ENCODE measurements at places on chromosomes 12 and 14.

GRCh38 chr14:104301731-104302460, 163.5 kb downstream of the KIF26A start:
- DNase-seq = no peak

GRCh38 chr14:80679273-80679672, 262.3 kb downstream of the CEP128 start:
- no peak for DNase-seq

DNA sequence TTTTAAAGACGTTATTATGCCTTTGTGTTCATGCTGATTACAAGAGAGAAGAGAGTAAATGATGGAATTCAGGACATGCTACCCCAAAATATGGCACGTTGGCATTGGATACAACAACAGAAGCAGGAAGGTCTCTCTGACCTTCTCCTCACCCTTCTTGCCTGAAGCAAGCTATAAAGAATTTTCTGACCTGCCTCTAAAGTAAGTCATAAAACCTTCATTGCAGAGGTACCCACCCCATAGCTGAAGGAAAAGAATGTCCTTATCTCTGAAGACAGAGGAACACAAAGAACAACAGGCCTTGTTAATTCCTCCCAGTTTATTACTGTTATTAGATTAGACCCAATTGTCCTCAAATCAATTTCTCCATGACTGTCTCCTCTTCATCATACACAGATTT, 176.2 kb downstream of the FBXL14 start:
- no peak for DNase-seq

DNA sequence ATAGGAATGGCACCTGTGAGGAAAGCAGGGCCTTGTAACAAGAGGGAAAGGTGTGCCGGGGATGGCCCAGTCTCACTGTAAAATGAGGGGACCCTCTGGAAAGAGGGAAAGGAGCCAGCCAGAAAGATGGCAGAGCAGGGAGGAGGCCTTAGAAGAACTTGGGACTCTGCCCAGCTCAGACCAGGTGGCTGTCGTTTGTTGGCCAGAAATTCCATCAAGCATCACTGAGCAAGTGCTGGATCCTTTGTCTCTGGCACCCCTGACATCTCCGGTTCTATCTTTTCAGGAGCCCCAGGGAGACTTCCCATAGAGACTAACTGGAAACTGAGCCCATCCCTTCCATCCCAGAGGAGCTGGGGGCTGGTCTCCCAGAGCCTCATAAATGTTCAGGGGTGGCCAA, 43.3 kb downstream of the DEGS2 start:
- DNase-seq = no peak

DNA sequence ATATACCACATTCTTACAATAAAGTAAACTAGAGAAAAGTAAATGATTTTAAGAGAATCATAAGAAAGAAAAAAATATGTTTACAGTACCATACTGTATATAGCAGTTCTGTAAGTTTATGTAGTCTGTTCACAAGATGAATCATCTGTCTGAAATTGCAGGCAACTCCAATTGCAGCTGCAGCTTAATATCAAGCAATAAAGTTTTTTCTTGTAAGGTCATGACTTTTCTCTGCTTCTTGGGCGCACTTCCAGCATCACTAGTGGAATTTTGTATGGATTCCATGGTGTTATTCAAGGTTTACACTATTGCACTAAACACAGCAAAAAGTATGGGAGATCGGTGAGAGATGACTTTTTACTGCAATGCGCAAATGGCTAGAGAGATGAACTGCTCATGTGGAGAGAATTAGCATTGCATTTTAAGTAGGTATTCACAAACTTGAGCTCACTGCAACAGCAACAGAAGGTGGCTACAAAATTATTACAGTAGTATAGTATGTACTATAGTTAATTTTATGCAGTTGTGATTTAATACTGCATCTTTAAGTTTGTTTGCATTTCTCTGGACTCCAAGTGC, 445.4 kb upstream of the OR4E1 start:
- no peak for DNase-seq

- no peak for DNase-seq
Measured at GRCh38 chr12:120056739-120057138, 59.8 kb downstream of the RAB35 start.

DNA sequence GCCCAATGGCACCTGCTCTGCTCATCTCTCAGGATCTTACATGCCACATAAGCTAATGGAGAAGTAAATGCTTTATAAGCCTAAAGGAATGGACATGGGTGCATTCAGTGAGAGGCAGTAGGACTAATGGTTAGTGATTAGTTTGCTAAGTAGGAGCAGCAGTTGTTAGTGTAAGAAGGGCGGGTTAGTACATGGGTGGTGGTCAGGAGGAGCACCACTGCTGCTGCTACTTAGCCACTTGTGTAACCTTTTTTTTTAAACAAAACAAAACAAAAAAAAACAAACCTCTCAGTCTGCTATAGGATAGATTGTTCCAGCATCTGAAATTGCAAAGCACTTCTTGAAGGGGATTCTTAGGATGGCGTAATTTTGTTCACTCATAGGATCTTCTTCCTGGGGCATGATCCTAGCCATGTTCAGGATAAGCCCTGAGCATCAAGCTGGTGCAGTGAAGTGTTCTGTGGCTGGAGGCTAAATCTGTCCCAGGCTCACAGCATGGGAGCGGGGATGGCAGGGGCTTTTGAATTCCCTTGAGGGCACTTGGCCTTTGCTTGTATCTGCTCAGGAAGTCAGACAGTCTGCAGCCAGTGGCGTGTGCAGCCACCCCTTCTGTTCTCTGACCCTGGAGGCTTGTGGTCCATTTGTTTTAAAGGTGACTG, 63.6 kb downstream of the CHST11 start:
- no peak for DNase-seq

DNA sequence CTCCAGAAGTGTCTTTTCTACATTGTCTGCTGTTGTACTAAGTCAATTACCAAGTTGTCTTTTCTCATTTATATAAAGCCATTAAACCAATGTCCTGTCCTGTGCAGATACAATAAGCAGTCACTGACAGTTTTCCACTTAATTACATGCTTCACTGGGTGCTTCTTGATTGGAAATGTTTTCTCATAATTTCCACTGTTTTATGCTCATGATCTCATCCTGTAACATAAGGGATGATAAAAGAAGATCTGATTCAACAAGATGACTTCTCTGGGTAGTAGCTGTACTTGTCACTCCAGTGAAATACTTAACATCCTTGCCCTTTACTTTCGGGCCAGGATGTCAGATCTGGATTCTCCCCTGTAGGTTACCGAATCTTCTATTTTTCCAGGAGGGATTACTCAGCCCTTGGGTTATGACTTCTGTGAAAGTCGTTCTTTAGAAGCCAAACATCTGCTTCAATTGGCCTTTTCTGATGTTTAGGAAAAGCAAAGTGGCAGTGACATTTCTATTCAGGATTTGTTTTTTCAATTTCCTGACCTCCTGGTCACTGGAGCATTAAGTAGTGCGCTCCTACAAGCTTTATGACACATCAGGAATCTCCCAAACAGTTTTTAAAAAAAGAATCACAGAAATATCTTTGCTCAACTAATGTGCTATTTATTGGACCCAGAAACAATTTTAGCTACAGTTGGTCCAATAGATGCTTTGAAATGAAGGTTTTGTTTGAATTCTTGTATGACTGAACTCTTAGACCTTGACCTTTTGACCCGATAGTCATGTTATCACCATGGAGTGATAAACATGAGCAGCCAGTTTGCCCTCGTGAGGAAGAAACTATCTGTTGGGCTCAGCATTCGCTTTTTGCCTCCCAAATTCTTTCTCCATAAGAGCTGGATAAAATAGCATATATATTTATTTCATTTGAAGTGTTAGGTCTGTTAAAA, 234.5 kb upstream of the SSTR1 start:
- DNase-seq = no peak

DNA sequence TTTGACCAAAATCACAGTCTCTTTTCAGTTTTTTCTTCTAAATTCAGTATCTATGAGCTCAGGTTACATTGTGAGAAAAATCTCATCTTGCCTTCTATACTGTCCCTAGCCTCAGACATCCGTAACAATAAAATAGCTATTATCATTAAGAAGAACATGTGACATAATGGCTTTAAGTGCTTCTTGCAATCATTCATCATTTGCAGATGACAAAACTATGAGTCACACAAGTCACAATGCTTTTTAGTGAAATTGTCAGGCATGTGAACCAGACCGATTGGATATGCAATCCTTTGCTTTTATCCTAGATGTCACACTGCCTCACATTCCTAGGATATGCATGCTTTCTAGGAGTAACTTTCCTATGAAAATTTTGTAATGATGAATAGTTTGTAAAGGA, 313.1 kb downstream of the SLC6A15 start:
- peak; percentile 56 for DNase-seq

DNA sequence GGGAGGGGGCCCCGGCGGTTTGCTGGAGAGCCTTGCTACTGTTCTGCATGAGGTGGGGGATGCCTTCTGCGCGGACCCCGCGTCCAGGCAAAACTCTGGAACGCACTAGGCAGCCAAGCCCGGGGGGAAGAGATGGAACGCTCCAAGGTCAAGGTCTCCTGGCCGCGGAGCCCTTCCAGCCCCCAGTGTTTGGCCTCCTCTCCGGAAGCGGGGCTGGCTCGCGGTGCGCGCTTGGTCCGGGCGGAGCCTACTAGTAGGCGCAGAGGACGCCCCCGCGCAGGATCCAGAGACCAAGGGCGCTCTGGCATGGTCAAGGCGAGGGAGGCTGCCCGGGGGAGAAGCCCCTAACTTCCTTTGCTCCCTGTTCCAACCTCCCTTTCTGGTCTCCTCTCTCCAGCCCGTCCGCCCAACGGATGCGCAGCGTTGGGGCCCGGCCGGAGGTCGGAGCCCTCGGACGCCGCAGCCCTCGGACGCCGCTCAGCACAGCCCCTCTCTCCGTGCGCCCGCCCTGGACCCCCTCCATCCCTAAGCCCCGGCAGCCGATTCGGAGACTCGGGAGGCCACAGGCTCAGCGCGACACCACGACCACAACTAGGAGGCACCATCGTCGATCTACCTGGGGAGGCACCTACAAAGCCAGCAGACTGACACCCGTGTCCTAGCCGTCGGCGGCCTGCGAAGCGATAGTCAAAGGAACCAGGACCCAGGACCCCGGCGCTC, 669 bp upstream of the KCNK13 start:
- no peak for DNase-seq

DNA sequence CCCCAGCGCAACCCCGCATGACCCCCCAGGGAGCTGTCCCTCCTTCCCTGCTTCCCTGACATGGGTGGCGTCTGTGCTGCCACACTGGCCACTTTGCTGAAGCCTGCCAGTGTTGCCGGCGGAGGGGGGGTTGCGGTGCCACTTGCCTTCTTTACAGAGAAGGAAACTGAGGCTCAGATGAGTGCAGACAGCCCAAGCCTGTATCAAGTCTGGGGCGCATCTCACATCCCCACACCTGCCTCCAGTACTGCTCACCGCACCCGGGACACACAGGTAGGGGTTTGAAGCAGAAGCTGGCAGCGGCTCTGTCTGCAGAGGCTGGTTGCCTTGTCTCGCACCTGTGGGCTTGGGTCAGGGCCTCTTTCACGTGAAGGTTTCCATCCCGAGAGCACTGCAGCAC, 104.7 kb upstream of the RTL1 start:
- no peak for DNase-seq

DNA sequence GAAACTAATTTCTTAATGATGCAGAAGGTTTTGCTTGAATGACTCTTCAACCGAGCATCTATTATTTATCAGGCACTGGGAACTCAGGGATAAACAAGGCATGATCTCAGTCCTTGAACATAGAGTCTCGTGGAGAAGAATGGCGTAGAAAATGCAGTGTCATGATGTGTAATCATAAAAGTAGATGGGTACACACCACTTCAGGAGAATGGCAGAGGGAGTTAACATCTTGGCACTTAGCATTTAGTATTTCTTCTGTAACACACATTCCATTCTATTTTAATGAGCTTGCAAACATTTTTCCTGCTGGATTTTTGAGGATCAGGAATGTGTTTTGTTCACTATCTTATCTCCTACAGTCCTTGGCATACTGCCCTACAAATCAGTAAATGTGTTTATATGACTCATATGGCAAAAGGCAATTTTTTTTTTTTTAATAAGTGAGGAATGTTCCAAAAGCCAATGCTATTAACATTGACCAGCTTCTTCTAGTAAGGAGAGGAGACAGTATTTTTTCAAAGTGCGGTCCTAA, 3.8 kb downstream of the TXNRD1 start:
- DNase-seq = peak; percentile 89

DNA sequence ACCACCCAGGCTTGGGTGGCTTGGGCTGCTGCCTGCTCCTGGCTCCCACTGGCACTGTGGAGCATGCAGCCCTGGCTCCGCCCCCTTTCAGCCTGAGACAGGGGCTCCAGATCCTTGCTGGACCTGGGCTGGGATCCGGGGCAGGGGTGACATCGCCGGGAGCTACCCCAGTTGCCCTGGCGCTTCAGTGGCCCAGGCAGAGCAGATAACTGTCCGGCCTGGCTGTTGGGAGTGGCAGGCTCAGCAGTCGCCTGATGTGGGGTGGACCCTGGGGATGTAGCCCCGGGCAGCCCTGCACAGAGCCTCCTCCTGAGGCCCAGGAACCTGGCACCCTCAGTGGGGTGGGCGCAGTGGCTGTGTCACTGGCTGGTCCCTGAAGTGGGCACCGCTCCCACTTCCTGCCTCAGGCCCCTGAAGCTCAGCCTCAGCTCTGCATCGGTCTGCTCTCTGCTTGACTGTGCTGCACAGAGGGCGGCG, 57.9 kb downstream of the FUT8 start:
- no peak for DNase-seq

DNA sequence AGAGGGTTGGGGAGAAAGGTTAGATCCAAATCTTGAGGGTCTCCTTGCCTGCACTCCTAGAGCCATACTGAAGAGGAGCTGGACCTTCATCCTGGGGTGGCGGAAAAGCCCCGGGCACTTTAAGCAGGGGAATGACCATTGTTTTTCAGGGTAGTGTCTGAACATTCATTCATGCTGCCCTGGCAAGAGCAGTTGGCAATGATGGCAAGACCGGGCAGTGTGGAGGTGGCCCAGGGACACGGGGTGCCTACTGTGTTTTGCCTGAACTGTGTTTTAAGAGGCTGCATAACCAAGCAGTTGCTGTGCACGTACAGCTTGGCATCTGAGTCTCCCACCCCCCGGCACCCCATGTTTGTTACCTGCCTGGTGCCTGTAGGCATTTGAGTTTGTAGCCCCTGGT, 14.7 kb downstream of the TPCN1 start:
- DNase-seq = no peak

DNA sequence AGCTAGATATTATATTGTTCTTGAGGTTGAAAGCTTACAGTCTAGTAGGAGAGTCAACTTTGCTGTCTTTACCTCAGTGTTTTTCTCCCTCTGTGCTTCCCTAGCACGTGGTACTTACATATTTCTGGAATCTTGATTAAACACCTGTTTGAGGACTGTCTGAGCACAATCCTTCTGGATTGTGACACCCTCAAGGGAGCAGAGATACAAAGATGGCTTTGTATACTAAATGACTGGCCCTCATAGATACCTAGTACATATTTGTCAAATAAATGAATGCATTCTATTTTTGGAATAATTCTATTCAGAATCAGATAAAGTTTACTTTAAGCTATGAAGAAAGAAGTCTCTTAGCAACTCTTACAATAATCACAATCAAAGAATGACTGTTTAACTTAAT, 113.3 kb downstream of the LRRK2 start:
- DNase-seq = no peak

DNA sequence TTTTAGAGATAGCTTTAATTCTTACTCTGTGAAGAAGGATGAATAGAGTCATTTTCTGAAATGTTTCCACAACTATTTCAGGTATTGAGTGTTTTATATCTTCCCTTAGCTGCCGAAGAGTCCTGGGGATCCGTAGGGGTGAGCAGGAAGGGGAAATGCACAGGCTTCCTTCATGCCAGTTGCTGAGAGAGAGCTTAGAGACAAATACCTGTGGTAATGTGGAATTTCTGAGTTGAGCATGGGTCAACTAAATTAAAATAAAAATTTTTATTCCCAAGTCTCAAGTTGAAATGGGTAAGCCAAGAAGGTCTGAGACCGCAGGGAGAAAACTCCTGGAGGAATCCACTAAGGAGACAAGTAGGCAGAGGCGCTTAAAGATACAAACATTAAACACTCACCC, 185.7 kb downstream of the DAD1 start:
- DNase-seq = peak; percentile 72
